Caki2 (cell line): ENCODE measurements at places on chromosomes 1 and 21. TPM values are rescaled to one million over a fixed set of nuclear protein-coding genes. Genes with fewer than 3 reads are reported as not detected.

The SKI gene
- total RNA-seq, result 4.8 and 5.6 TPM in 2 replicates

- DNase-seq, result no peak
Measured at GRCh38 chr1:150164224-150164623, 14.5 kb downstream of the PLEKHO1 start.

The AUNIP gene
- total RNA-seq, result 11.5 and 13.1 TPM in 2 replicates

DNA sequence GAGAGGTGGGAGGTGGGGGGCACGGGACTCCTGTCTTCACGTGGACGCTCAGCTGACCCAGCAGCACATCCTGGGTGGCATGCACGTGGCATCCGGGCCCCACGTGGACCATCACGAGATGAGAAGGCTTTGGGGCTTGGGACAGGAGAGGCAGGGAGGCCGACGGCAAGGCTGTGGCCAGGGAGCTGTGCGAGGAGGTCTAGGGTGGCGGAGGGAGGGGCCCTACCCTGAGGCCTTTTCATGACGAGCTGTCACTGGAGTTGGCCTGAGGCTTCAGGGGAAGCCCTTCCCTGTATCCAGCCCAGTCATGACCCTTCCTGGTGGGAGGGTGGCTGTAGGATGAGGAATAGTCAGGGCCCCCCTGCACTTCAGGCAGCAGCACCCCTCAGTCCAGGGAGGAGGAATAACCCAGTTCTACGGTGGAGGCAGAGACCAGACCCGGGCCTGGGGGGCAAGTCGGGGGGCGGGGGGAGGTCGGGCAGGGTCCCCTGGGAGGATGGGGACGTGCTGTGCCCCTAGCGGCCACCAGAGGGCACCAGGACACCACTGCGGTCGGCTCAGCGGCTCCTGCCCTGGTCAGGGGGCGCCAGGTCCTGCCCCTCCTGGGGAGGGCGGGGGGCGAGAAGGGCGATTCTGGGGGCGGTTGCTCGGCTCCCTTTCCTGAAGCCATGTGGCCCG is 2.0 kb upstream of the PERM1 start:
- no peak for DNase-seq

DNA sequence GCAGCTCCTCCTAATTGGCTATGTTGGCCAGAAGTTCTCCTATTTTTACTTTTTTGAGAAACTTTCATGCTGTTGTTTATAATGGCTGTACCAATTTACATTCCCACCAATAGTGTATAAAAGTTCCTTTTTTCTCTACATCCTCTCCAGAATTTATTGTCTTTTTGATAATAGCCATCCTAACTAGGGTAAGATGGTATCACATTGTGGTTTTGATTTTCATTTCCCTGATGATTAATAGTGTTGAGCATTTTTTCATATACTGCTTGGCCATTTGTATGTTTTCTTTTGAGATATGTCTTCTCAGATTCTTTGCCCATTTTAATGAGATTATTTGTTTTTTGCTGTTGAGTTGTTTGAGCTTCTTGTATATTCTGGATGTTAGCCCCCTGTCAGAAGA is 46.8 kb downstream of the NTMT2 start:
- DNase-seq, result no peak

- DNase-seq, result no peak
Measured at GRCh38 chr21:27301220-27301619, 334.3 kb upstream of the ADAMTS5 start.
